A549 (cell line): ENCODE measurements at places on chromosomes 7 and 10.

DNA sequence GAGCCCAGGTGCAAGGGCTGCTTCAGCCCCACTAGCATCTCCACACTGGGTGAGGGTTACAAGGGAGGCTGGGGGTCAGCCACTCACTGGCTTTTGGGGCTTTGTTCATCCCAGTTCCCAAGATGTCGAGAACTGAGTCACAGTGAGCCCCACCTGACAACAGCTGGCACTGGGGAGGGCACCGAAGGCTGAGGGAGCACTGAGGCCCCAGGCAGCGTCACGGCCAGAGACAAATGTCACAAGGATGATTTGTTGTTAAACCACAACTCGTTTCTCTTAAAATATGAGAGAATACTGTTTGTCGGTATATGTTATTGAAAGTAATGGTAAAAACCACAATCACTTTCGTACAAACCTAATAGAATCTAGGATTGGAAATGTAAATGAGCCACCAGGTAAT lies 219.9 kb downstream of the CELF2 start:
- no peak for DNase-seq

DNA sequence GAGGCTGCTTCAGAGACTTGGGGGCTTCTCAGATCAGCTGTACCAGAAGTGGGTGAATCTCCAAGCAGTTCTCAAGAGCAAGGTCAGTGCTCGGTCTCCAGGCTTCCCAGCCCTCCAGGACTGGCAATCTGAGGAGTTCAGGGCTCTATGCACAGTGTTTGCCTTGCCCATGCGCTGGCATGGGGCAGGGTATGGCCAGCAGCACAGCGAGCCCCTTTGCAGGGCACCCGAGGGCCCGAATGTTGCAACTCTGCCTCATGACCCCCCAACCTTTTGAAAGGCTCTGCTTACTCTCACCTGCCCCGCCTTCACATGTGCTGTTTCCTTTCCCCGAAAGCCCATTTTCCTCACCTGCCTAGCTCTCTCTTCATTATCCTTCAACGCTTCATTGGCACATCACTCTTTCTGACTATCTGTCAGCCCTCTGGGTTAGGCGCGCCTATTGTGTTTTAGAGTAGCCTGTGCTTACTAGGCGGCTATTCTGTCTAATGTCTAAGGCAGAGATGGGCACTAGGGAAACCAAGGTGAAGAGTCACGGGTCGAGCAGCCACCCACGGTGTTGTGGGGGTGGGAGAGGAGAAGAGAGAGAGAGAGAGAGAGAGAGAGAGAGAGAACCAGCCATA lies 83.6 kb downstream of the WDFY4 start:
- DNase-seq: no peak

GRCh38 chr7:83964318-83964717 lies 230.3 kb downstream of the SEMA3A start:
- no peak for DNase-seq

- DNase-seq: no peak
Observed at GRCh38 chr7:2646680-2647571, 15.1 kb downstream of the TTYH3 start.

DNA sequence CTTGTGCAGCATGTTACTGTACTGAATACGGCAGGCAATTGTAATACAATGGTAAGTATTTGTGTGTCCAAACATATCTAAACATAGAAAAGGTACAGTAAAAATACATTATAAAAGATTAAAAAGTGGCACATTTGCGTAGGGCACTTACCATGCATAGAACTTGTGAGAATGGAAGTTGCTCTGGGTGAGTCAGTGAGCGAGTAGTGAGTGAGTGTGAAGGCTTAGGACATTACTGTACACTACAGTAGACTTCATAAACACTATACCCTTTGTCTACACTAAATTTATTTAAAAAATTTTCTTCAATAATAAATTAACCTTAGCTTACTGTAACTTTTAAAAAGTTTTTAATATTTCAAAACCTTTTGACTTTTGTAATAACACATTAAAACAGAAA lies 37.5 kb downstream of the BPGM start:
- DNase-seq: no peak

GRCh38 chr10:133079836-133080682 lies 7.7 kb upstream of the ADGRA1 start:
- DNase-seq: no peak

- DNase-seq: no peak
Observed at GRCh38 chr7:11447106-11447505, 384.9 kb downstream of the THSD7A start.

- no peak for DNase-seq
Observed at GRCh38 chr7:40354711-40355110, 219.9 kb downstream of the SUGCT start.

GRCh38 chr10:17787087-17787961 lies 21.8 kb upstream of the MRC1 start:
- DNase-seq: no peak

DNA sequence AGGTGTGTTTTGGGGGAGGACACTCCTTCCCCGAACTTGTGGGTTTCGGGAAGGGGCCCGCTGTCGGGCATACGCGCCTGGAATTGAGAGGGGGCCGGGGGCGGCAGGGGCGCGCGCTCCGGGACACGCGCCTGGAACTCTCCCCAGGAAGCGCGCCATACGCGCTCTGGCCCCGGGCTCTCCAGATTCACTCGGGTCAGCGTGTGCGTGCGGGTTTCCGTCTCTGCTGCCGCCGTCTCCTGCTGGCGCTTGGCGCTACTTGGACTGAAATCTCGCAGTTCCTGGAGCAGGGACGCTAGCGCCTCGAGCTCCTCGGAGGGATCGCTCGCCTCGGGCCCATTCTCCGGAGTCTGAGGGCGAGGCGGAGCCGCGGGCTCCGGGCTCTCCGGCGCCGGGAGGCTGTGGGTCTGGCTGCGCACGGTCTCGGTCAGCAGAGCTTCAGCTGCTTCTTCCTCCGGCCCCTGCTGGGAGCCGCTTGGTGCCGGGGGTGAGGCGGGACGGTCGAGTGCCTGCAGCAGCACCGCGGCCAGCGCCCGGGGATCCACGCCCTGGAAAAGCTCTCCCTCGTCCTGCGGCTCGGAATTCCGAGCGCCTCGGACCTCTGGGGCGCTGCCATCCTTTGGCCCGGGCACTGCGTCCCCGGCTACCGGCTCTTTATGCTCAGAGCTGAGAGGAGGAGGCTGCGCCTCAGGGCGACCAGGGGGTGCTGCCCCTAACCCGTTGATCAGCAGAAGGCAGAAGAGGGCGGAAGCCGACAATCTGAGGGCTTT lies 1.1 kb downstream of the VGF start:
- DNase-seq: no peak
